ENCODE measurements at places on chromosomes 7 and 10.

- DNase-seq, result no peak
Observed at GRCh38 chr10:70673043-70673928, 980 bp downstream of the ADAMTS14 start.

DNA sequence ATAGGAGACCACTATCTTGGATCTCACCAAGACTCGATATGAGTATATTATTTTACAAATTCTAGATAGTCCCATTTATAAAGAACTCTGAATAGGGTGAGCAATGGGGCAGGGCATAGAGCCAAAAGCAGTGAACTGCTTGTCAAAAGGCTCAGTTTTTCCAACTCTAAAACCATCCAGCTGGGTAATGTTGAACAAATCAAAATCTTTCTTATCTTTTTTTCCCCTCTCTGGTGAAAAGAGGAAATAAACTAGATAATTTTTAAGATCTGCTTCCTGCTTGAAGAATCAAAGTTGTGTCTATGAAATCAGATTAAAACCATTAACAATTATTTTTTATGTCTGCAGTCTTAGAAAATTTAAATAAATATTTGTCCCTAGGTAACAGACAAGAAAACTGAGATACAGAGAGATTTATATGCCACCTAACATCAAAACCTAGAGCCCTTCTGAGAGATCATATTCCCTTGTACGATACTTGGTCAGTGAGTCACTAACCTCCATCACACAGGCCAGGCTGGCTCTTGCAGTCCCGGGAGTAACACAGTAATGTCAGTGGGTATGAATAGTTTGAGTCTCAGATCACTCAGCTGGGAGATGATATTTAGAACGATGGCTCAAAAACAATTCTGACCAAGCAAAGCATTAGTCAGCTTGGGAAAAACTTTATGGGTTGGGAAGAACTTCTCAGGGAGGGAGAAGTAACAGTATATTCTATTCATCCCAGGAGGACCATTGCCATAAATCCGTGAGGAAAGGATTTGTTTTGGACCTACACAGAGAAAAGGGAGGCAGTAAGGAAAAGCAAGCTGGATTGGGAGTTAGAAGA, 178.8 kb downstream of the REEP3 start:
- DNase-seq, result no peak

- DNase-seq, result no peak
Observed at GRCh38 chr10:14820010-14820774, 17.6 kb downstream of the CDNF start.

DNA sequence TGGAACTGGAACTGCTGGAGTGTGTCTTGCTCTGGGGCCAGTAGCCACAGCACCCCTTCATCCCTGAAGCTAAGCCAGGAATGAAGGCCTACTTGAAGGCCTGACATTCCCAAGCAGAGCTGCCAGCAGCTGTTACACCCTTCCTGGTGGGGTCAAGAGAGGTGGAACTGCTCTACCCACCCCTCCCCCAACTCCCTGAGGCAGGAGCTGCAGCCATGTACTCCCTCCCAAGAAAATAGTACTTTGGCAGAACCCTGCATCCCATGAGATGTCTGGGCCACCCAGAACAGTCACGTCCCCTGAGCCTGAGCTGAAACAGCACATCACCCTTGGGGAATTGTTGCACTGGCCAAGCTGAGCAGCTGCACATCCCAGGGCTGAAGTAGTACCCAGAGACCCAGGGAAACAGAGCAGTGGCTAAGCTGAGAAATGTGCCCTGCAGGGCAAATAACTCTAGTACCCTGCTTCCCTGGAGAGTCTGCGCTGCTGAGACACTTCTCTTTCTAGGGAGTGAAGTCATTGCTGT, 63.4 kb upstream of the PLA2G12B start:
- DNase-seq, result no peak

DNA sequence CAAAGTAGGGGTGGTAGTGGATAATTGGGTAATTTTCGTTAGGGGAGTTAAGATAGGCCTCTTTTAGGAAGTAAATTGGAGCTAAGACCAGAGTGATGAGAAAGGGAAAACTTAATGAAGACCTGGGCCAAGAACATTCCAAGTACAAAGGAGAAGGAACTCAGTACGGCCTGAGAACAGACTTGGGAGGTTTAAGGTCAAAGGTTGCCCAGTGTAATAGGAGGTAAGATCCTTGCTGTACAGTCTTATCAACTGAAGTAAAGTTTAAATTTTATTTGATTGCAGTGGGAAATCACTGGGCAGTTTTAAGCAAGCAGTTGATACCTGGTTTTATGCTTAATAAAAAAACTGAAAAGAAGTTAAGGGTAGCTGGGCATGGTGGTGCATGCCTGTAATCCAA, 76.4 kb downstream of the MPLKIP start:
- DNase-seq, result no peak

Data from COR-L47 (cell line).